ENCODE measurements at places on chromosomes 12 and 14.

- no peak for DNase-seq
Measured at GRCh38 chr14:43161477-43161876, 1345.6 kb downstream of the FSCB start.

- DNase-seq: no peak
Measured at GRCh38 chr12:31526158-31526546, 64.8 kb downstream of the DENND5B start.

DNA sequence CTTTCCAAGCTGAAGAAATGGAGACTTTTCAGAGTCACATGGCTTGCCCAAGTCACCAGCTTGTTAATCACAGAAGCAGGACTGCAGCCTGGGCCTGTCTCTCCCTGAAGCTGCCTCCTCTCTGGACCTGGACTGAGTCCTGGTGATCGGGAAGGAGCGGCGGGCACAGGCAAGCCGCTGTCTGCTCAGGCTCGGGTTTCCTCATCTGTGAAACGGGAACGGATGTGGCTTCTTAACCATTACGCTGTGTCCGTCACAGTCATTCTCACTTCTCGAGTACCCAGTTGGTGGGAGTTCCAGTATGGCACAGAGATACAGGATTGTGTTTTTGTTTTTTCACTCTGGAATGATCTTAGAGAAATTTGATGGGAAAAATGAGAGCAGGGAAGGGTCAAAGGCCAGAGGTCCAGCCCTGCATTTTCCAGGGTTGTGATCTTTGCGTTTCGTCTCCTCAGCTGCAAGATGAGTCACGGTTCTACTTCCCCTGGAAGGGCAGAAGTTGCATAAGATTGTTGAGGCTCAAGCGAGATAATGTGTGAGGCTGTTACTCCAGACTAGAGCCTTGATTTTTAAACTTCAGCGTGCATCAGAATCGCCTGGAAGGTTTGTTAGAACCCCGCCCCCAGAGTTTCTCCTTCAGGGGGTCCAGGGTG, 7.6 kb upstream of the LRTM2 start:
- DNase-seq: no peak

GRCh38 chr12:68800294-68800693, 7.7 kb upstream of the MDM2 start:
- no peak for DNase-seq

GRCh38 chr14:50864946-50865345, 6.9 kb upstream of the ABHD12B start:
- DNase-seq: no peak

GRCh38 chr12:108324351-108325017, 14.6 kb downstream of the CMKLR1 start:
- no peak for DNase-seq

GRCh38 chr12:84976133-84976532, 59.9 kb downstream of the TSPAN19 start:
- DNase-seq: no peak

Data from T follicular helper cell (primary cell).